ENCODE measurements at places on chromosomes 4 and X.
A peak's percentile ranks its signal among the peaks of the same experiment; 100 is the strongest.

DNA sequence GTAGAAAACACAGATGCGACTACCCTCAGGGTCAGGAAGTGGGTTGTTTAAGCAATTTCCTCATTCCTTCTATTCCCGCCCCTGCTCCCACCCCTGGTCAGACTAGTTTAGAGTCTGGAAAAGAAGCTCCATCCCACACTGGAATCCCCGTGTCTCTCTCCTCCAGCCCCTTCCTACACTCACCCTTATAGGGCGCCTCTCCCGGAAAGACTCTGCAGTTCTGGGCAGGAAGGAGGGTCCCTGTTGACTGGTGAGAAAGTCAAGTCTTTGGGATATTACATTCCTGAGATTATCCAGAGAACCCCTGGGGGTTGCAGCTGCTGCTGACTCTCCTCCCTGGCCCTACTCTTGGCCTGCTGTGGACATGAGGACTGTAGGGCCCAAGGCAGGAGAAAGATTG lies 11.9 kb downstream of the STARD8 start:
- no peak for DNase-seq

GRCh38 chr4:83644677-83645659 lies 109.1 kb downstream of the GPAT3 start:
- peak; percentile 8 for DNase-seq

DNA sequence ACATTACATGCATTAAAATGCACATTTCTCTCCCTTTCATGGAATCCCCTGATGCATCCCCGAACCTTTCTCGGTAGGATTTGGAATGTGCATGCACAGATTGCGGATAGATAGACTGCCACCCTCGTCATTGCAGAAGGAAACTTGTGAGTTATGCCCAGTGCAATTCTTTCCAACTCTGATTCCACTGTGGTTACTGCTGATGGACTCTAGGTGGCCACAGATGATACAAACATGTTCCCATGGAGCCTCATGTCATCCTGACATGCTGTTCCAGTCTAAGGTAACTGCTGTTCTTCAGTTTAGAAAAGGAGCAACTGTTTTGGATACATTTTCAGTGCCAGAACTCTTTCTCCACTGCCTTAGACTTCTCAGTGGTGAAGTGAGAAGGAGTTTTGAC lies 9.1 kb upstream of the VCX3B start:
- no peak for DNase-seq

- DNase-seq = no peak
These were observed 263.0 kb upstream of the RPS6KA3 start for GRCh38 chrX:20529711-20530110.

GRCh38 chr4:148800336-148800885 lies 358.2 kb upstream of the NR3C2 start:
- no peak for DNase-seq

- DNase-seq = no peak
These were observed 75.6 kb downstream of the NPY1R start for GRCh38 chr4:163256680-163257343.

- no peak for DNase-seq
These were observed 504 bp upstream of the PDLIM3 start for GRCh38 chr4:185535612-185536410.

- no peak for DNase-seq
These were observed 15.6 kb upstream of the LAP3 start for GRCh38 chr4:17561195-17561909.

GRCh38 chr4:146178126-146178525 lies 2.6 kb downstream of the LSM6 start:
- no peak for DNase-seq

- DNase-seq = no peak
These were observed 1.1 kb downstream of the MOB1B start for GRCh38 chr4:70903291-70903603.
